ENCODE measurements at places on chromosomes 1 and 21. TPM values are rescaled to one million over a fixed set of nuclear protein-coding genes. Genes with fewer than 3 reads are reported as not detected.
A peak's percentile ranks its signal among the peaks of the same experiment; 100 is the strongest.

DNA sequence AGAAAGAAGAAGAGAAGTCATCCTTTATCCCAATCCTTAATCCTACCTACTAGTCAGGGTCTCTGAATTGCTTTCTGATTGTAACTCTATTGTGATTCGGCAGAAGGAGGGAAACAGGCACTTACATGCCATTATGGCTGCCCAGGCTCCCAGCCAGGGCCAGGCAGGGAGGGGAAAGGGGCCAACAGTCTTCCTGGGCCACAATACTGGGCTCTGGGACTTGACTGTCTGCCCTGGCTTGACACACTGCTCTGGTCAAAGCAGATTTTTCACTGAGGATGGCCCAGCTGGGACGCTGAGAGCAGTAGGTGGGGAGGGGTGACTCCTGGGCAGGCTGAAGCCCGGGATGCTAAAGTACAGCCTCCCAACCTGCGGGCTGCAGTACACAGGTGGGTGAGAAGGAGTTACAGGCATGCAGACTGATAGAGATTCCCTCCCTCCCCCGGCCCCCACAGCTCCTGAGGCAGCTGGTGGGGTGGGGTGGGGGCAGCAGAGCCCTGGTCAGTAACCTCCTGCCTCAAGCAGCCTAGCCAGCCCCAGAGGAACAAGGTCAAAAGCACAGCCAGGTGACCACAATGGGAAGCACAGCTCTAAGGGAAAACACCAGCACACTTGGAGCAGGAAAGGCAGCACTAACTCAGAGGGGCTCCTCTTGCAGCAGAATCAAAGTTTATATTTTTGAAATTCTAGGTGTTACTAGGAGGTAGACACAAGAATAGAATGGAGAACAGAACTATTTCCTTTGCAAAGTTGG is 25.3 kb downstream of the KCND3 start:
- peaks cover 33% of the 10 kb centered on the region for H3K27me3 ChIP-seq
- H3K27ac ChIP-seq, result no peak overlapping the region
- no peaks in the 10 kb centered on the region for H3K4me1 ChIP-seq

Gene VAMP4
- total RNA-seq, result 10.2 TPM

GRCh38 chr1:39250460-39251240 is 46.2 kb downstream of the MACF1 start:
- no peaks in the 10 kb centered on the region for H3K27me3 ChIP-seq
- no peak overlapping the region for H3K4me3 ChIP-seq
- DNase-seq, result no peak
- no peaks in the 10 kb centered on the region for H3K4me1 ChIP-seq
- H3K36me3 ChIP-seq, result peaks cover 10% of the 10 kb centered on the region

Gene SDC3
- total RNA-seq, result 54.2 TPM

Gene TEDDM1
- total RNA-seq, result not detected

Gene FCGR3A
- not detected for total RNA-seq

DNA sequence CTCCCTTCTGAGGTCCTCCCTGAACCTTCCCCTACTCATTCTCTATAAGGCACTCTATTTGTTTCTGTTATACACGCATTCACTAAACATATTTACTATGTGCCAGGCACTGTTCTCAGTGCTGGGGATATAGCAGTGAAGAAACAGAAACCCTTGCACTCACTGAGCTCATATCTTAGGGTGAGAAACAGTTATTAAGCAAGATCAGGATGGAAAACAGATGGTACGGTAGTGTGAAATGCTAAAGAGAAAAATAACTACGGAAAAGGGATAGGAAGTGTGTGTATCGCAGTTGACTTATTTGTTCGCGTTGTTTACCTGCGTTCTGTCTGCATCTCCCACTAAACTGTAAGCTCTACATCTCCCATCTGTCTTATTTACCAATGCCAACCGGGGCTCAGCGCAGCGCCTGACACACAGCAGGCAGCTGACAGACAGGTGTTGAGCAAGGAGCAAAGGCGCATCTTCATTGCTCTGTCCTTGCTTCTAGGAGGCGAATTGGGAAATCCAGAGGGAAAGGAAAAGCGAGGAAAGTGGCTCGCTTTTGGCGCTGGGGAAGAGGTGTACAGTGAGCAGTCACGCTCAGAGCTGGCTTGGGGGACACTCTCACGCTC is 572 bp downstream of the CYB5RL start:
- H3K4me3 ChIP-seq, result peak overlapping the region; percentile 97
- H3K27me3 ChIP-seq, result no peaks in the 10 kb centered on the region
- DNase-seq, result no peak

Gene ST6GALNAC3
- total RNA-seq, result 24.7 TPM

Gene RNU1-2
- total RNA-seq, result 2,993 TPM

DNA sequence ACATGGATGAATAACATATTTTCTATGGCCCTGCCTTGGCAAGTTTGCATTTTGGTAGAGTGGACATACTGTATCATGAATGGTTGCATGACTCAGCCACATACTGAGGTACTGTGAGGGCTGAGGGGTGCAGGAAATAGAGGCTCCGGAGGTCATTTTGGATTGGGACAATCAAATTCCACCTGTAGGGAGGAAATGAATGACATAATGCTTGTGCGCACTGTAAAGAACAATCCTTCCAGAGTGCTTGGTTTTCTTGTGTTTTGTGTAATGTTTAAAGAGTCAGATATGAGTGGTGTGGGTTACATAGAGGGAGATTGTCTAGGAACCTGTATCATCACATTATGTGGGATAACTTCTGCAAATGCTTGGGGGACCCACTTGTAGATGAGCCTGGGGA is 329.9 kb upstream of the PROX1 start:
- no peak for DNase-seq
- H3K4me1 ChIP-seq, result peaks cover 4% of the 10 kb centered on the region
- no peak overlapping the region for H3K4me3 ChIP-seq
- H3K36me3 ChIP-seq, result no peaks in the 10 kb centered on the region
- H3K27ac ChIP-seq, result no peak overlapping the region

DNA sequence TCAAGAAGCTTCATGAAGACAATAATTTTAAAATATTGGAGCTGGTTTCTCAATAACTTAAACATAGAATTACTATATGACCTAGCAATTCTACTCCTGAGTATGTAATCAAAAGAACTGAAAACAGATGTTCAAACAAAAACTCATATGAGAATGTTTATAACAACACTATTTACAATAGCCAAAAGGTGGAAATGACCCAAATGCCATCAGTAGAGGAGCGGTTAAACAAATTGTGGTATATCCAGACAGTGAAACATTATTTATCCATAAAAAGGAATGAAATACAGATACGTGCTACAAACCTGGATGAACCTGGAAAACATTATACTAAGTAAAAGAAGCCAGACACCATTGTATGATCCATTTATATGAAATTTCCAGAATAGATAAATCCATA is 62.8 kb upstream of the UBE2U start:
- DNase-seq, result no peak
- H3K27me3 ChIP-seq, result peaks cover 10% of the 10 kb centered on the region
- peaks cover 19% of the 10 kb centered on the region for H3K4me1 ChIP-seq
- H3K36me3 ChIP-seq, result peaks cover 41% of the 10 kb centered on the region
- no peak overlapping the region for H3K4me3 ChIP-seq

Gene C1orf35
- total RNA-seq, result 16.9 TPM

DNA sequence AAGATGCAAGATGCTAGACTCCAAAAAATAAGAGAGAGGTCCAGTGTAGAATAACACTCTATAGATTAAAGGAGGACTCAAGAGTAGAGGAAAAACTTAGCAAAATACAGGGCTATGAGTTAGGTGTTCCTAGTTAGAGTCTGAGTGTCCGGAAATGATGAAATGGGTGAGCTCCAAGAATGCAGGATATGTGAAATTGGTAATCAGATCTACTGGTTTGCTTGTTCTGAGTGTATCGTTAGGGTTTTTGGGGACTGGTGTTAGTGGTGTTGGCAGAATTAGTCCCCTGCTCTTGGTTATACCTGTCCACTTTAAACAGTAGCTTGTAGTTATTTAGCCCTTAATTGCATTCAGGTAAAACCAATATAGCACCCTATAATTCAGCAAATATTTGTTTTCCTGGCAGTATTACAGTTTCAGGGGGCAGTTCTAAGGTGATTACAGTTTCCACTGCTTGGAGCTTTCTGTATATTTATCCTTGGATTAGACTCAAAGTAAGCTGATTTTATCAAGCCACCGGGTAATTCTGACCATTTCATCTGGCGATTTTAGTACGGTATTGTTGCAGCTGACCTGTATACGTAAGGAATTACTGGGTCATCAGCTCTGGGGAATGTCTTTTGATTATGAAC is 332.7 kb downstream of the CHRM3 start:
- no peak overlapping the region for H3K4me3 ChIP-seq
- no peak overlapping the region for H3K27ac ChIP-seq
- H3K27me3 ChIP-seq, result peaks cover 33% of the 10 kb centered on the region
- no peak for DNase-seq

GRCh38 chr1:101781201-101781831 is 215.4 kb downstream of the OLFM3 start:
- H3K27ac ChIP-seq, result no peak overlapping the region
- peaks cover 7% of the 10 kb centered on the region for H3K4me1 ChIP-seq
- H3K4me3 ChIP-seq, result no peak overlapping the region
- DNase-seq, result no peak
- no peaks in the 10 kb centered on the region for H3K36me3 ChIP-seq

- H3K4me3 ChIP-seq, result no peak overlapping the region
- no peak for DNase-seq
- peaks cover 48% of the 10 kb centered on the region for H3K27me3 ChIP-seq
- no peaks in the 10 kb centered on the region for H3K36me3 ChIP-seq
- H3K4me1 ChIP-seq, result no peaks in the 10 kb centered on the region
- no peak overlapping the region for H3K27ac ChIP-seq
These were observed 14.2 kb downstream of the BATF3 start for GRCh38 chr1:212685429-212685828.

- no peak for DNase-seq
- no peaks in the 10 kb centered on the region for H3K27me3 ChIP-seq
- peaks cover 30% of the 10 kb centered on the region for H3K36me3 ChIP-seq
- H3K27ac ChIP-seq, result no peak overlapping the region
These were observed 10.6 kb downstream of the URB1 start for GRCh38 chr21:32382108-32382644.

- peak overlapping the region; percentile 24 for H3K27ac ChIP-seq
- no peak for DNase-seq
- H3K4me1 ChIP-seq, result peaks cover 29% of the 10 kb centered on the region
- peak overlapping the region; percentile 10 for H3K4me3 ChIP-seq
- no peaks in the 10 kb centered on the region for H3K36me3 ChIP-seq
- H3K27me3 ChIP-seq, result peaks cover 8% of the 10 kb centered on the region
These were observed 232.0 kb upstream of the PLXNA2 start for GRCh38 chr1:208475951-208476845.

DNA sequence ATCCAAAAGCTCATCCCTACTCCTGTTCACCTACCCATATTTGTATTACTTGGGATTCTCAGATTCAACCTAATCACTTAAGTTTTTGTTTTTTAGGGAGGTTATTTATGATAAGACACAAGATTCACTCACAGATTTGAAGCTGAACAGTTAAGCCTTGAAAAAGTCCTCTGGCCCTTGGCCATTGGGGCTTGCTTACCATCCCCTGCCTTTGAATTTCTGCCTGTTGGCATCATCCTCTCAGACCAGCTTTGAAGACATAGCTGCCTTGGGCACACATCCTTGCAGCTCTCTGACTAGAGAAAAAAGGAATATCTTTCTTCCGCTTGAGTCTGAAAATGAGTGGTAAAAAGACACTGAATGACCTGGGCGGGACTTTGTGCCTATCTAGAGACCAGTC is 41.8 kb upstream of the RALGPS2 start:
- no peak overlapping the region for H3K27ac ChIP-seq
- no peak for DNase-seq
- H3K4me1 ChIP-seq, result peaks cover 11% of the 10 kb centered on the region
- no peaks in the 10 kb centered on the region for H3K36me3 ChIP-seq
- H3K27me3 ChIP-seq, result no peaks in the 10 kb centered on the region

Gene LIX1L
- 24.2 TPM for total RNA-seq

Gene FMO1
- total RNA-seq, result 1.8 TPM

- no peak overlapping the region for H3K4me3 ChIP-seq
- no peaks in the 10 kb centered on the region for H3K4me1 ChIP-seq
- no peak overlapping the region for H3K27ac ChIP-seq
- no peak for DNase-seq
- no peaks in the 10 kb centered on the region for H3K36me3 ChIP-seq
- peaks cover 13% of the 10 kb centered on the region for H3K27me3 ChIP-seq
These were observed 32.6 kb downstream of the TNFRSF8 start for GRCh38 chr1:12095452-12096263.

Gene TRPM2
- total RNA-seq, result 0.05 TPM

- H3K4me3 ChIP-seq, result no peak overlapping the region
- DNase-seq, result no peak
- H3K4me1 ChIP-seq, result peaks cover 4% of the 10 kb centered on the region
- H3K36me3 ChIP-seq, result no peaks in the 10 kb centered on the region
- H3K27ac ChIP-seq, result no peak overlapping the region
These were observed 132.3 kb downstream of the GLIS1 start for GRCh38 chr1:53606651-53607051.

DNA sequence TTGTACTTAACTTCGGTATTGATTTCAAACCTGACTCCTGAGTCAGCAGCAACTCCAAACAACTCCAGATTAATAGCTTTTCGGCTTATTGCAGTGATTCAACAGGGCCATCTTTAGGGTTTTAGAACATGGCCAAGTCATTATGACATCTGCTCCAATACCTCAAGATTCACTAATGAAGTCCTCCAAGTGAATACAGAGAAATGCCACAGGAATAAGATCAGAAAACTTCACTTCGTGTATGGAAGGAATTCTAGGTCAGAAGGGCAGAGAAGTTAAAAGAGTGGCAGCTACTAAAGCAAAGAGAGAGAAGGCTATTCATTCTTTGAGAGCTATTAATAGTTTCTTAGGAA is 7.6 kb upstream of the C1orf116 start:
- peaks cover 4% of the 10 kb centered on the region for H3K4me1 ChIP-seq
- H3K36me3 ChIP-seq, result no peaks in the 10 kb centered on the region
- DNase-seq, result no peak

DNA sequence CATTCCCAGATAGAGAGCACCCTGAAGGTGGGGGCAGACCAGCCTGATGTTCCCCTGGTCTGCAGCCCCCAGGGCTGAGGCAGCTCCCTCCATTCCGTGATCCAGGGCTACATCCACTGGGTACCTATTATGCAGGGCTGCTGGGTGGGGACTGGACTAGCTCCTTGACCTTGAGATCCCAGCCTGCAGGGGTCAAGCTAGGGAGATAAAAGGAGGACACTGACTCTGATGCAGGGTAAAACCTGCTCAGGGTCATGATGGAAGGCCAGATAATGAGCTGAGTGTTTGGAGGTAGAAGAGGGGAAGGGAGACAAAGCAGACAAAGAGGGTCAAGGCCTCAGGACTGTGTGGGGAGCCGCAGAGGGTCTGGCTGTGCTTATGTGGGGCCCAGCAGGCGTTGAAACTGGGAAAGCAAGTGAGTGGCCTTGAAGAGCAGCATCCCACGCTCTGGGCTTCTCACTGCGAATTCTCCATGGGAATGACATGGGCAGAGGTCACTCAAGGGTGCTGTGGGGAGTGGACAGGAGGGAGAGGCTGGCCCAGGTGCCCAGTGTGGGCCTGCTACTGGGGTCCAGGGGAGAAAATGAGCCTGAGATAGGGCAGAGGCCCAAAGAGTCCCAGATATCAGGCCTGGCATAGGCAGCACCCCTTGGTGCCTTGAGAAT is 9.7 kb downstream of the FOXO6 start:
- no peak for DNase-seq
- H3K36me3 ChIP-seq, result peaks cover 5% of the 10 kb centered on the region
- H3K4me1 ChIP-seq, result peaks cover 57% of the 10 kb centered on the region
- peak overlapping the region; percentile 86 for H3K27ac ChIP-seq
- peaks cover 7% of the 10 kb centered on the region for H3K27me3 ChIP-seq

GRCh38 chr1:235404190-235404589 is 37.0 kb downstream of the TBCE start:
- H3K27ac ChIP-seq, result no peak overlapping the region
- H3K36me3 ChIP-seq, result peaks cover 7% of the 10 kb centered on the region
- no peaks in the 10 kb centered on the region for H3K27me3 ChIP-seq
- no peak overlapping the region for H3K4me3 ChIP-seq
- peaks cover 12% of the 10 kb centered on the region for H3K4me1 ChIP-seq

Data from type B pancreatic cell (in vitro differentiated cells).